ENCODE measurements at places on chromosomes 1 and 21.

DNA sequence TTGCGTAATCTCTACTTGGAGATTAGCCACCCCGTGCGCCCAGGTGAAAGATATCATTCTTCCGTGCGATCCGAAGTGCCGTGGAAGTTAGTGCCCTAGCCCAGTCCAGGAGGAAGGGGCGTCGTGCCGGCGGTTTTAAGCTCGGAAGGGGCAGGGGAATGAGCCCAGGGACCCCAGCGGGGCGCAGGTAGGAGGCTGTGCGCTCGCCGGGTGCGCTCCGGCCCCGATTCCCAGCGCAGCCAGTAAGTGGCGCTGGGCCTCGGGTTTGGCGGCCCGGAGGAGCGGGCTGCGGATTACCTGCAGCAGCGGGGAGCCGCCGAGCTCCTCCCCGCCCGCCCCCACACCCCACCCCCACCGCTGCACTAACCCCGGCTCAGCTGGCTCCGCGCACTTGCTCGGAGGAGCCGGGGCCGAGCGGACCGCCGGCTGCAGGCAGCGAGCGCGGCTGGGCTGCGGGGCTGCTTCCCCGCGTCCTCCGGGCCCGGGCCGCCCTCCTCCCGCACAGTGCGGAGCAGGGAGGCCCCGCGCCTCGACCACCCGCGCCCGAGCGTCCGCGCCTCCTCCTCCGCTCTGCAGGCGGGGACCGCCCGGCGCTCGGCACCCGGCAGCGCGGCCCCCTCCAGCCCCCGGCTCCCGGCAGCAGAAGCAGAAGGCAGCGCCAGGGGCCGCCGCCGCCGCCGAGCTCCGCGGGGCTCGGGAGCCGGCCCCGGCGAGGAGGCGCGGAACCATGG is at the start of gene RYR2:
Gene RYR2, plus strand, starts transcription at position 390 of the 731 bp plus-strand sequence. Its CDS starts 338 bp downstream, at position 728.
- no peak for DNase-seq

- peak; percentile 79 for DNase-seq
These were observed 106.9 kb downstream of the ZNF281 start for GRCh38 chr1:200302921-200303290.

DNA sequence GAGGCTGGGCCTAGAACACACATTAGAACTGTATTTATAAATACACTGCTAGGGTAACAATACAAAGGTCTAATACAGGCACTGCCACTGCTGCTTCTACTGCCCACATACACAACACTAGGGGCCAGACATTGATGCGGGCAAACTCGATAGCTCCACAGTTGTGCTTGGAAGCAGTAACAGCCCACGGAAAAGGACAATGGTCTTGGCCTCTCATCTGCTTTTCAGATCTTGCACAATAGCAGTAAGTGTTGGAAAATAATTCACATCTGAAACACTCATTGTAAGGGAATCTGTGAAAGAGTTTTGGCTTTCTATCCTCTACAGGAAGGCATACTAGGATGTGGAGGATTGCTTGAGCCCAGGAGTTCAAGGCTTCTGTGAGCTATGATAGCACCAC is 6.9 kb upstream of the SPOCD1 start:
- peak; percentile 93 for DNase-seq

GRCh38 chr1:228354390-228355320 is 52.0 kb downstream of the TRIM11 start:
- DNase-seq: no peak

DNA sequence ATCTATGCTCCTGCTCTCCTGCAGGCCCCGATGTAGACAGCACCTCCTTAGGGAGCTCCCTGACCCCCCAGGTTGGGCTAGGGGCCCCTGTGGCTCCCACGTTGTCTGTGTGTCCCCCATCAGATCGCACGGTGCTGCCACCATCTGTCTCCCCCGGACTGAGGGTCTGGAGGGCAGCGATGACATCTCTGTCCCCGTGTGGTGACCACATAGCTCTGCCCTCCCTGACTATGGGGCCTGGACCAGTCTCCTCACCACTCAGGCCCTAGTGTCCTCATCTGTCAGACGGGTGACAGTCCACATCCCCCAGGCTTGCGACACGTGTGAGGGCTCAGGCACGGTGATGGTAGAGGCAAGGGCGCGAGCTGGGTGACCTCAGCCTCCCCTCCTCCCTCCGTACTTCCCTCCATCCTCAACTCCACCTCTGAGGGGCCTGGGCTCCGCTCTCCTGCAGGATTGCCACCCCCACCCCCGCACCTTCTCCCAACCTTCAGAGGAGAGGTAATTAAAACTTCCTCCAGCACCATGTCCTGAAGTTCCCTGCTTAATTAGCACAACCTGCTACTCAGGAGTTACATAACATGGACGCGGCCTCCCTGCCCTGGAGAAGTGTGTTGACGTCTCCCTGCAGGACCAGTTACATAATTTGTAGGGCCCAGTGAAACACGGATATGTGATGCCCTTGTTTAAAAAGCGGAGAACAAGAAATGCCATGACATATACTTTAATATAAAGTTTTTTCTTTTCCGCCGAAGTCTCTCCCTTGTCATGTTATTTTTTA is 288.2 kb downstream of the PTPRU start:
- DNase-seq: no peak

DNA sequence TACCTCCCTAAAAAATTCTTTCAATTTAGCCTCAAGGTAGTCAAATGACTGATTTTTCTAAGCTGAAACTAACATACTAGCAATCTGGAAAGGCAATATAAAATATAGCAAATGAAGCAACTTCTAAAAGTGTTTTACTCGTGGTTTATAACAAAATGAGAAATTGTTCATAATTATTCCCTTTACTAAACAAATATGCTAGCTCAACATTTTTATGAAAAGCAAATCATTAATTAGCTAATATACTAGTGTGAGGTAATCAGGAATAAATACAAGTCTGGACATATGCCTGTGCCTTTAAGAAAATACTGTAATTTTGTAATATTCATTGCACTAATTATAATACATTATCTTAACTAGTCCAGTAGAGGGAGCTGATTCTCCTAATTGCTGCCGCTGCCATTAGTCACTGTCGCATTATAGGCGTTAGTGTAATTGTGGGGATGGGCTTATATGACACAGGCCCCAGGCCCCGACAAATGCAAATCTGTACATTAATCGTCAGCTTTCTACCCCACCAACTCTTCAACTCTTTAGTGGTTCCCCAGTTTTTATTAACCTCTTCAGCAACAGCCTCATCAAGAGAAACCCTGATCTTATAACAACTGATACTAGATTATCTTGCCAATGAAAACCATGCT is 160.9 kb downstream of the GABPA start:
- DNase-seq: peak; percentile 77

DNA sequence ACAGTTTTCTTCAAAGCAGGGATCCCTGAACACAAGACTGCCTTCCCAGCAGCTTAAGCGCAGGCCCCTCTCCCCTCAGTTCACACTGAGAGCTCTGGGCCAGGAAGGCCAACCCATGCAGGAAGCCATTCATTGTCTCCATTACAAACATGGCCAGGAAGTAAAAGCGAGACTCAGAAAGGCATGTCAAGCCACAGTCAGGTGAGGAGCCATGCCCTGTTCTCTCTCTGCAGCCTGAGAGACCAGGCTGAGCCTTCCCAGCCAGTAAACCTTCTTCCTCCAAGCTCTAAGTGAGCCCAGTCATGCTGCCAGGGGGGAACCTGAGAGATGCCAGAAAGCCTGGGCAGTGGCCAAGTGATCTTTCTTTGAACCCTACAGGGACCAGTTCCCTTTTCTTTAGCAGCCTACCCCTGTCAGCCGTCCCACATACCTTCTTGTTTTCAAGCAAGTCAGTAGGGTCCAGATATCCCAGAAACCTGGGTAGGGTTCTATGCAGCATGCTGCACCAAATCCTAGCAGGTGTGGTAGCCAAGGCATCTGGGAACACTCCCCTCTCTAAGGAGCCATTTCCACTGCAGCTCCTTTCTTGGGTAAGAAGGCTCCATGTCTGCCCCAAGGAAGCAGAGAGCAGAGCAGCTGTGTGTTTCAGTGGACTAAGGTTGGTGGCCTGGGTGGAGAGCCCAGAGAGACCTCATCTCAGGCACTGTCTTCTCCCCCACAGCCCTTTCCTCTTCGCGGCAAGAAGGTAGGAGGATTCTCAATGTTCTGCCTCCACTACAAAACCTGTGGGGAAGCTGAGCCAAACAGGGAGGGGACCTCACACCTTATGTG is 977 bp downstream of the TRAF3IP3 start:
- peak; percentile 53 for DNase-seq

DNA sequence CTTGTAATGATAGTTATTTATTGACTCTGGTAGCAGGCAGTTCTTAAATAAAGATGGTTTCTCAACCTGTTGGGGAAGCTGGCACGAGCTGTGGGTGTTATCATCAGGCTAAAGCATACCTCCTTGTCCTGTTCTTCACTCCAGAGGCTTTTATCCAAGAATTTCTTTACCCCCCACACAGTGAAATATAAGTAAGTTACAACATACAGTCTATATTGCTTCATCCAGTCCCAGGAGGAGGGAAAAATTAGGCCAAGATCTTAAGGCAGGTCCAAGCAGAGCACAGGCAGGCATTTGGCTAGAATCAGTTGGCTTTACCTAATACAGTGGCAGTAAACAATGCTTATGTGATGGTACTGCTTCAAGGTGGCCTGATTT is 6.3 kb downstream of the TMEM81 start:
- no peak for DNase-seq

GRCh38 chr1:170749549-170749948 is 85.6 kb downstream of the PRRX1 start:
- no peak for DNase-seq

DNA sequence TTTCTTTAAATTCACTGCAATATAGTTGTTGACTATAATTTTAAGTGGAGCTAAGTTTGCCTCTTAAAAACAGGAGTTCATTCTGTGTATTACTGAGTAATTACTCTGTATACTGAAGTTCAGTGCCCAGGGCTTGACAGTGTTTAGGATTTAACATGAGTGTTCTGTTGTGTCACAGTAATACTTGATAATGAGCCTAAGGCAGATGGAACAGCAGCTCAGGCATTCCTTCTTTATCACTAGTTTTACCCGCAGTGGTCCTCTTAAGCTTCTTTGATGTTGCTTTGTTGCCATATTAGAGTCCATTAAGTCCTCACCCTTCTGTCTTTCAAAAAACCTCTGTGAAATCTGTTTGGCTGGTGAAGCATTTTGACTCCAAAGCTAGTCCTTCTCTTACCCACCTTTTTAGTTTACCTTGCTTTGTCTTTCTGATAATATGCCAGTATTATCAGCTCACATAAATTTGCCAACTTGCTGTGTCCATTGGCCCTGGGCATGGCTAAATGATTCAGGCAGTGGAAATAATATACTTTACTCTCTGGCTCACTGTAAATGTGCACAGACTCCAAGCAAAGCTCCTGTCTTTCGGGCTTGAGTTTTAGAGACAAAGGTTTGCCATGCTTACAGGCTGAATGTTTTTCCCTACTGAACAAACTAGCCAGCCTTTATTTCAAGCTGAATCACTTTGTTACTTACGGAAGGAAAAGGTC is 17.7 kb downstream of the HIPK1 start:
- DNase-seq: no peak

DNA sequence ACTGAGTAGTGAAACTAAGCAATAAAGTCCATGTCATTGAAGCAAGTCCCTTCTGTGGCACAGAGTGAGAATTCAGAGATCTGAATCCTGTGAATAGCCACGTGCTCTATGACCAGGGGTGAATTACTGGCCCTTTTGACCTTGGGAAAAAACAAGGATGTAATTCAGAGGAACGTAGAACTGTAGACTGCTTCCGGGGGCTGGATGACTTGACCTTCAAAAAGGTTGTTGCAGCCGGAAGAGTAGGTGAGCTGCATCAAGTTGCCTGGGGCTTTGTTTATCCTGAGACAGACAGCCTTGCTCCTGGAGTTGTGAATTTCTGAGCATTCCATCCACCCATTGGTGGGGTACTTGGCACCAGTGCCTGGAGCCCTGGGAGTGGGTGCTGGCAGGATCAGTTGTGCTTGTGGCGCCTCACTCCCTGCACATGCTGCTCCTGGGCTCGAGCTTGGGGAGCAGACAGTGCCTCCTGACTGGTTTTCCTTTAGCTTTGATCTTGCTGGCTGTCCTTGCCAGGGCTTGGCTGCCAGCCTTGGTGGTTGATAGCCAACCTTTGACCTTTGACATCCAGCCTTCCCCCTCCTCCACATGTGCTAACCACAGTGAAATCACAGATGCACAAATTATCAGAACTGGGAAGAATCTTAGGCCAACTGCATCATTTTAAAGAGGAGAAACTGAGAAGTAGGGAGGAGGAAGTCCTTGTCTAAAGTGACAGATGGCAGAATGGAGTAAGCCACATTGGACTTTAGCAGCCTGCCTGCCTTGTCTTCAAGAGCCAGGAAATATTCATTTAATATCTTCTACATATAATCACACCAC is 16.2 kb upstream of the MYOG start:
- no peak for DNase-seq

GRCh38 chr1:21647431-21648351 is 21.5 kb downstream of the RAP1GAP start:
- no peak for DNase-seq

- DNase-seq: no peak
These were observed 763.3 kb upstream of the BRINP3 start for GRCh38 chr1:191240925-191241324.

- no peak for DNase-seq
These were observed 4.2 kb downstream of the OR6K3 start for GRCh38 chr1:158716335-158716734.

- DNase-seq: no peak
These were observed 621.0 kb downstream of the LTN1 start for GRCh38 chr21:28371713-28372112.

DNA sequence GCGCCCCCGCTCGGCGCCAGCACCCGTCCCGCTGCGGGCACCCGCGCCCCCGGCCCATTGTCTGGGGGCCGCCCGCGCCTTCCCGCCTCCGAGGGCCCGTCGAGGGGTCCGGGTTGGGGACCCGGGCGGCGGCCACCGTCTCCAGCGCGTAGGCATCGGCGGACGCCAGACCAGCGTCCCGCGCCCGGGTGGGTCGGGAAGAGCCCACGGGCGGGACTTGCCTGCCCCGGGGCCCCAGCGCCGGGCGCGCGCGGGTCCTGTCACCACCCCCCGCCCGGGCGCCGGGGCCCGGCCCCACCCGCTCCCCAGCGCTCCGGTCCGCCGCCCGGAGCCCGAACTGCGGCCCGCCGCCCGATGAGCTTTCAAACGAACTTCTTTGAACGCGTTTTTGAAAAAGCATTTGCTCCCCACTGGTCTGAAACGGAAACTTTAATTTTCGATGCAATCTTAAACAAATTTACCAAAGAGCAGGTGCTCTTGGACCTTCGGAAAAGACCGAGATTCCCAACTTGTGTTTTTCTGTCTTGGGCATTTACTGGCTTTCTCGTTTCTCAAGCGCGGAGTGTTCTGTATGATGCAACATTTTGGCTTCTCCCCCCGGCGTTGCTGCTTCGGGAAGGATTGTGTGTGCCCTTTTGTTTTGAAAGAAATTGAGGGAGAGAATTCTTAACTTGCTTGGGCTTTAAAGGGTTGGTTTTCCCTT is 615 bp downstream of the CLIC4 start:
- peak; percentile 68 for DNase-seq

DNA sequence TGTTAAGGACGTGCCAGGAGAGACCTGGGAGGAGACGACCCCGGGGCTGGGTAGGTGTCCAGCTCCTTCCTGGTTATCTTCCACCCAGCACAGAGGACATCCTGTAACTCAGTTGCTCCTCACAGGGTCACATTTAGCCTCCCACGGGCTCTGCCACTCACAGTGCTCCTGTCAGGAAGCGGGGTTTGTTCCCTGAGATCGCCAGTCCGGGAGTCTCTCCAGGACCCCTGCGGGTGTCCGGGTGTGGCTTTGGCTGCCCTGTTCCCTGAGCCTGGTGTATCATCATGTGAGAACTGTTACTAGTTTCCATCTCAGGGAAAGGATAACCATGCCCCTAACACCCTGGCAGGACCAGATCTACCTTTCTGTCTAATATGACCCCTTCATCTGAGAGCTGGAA is 158.2 kb upstream of the RUNX1 start:
- no peak for DNase-seq

GRCh38 chr1:37319284-37319683 is 155.1 kb upstream of the ZC3H12A start:
- no peak for DNase-seq

- DNase-seq: no peak
These were observed at the start of gene HMGCS2 for GRCh38 chr1:119768778-119769177. Gene HMGCS2 (minus strand): TSS chr1:119768905. CDS start chr1:119768844, 61 bp downstream.

Data from globus pallidus (tissue), 1 donor.